Fibroblast of skin of left biceps (primary cell): ENCODE measurements at places on chromosomes 5 and 9.

- no peak for DNase-seq
These were observed 15.6 kb upstream of the DAB2 start for GRCh38 chr5:39440192-39440957.

DNA sequence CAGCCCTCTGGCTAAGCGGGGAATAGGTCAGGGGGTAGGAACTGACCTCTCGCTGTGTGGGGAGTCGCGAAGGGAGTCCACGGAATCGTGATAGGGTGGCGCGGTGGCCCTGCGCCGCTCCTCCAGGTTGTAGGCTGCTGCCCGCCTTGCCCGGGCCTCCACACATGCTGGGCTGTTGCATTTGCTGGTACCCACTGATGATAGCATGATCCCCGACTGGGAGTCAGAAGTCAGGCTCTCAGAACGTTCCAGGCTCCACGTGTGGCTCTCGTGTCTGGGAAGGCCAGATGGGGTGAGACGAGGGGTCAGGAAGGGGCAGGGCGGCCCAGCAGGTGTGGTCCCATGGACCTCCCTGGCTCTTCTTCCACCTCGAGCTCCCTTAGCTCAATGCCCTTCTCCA is 56.0 kb downstream of the PSD2 start:
- DNase-seq: no peak

DNA sequence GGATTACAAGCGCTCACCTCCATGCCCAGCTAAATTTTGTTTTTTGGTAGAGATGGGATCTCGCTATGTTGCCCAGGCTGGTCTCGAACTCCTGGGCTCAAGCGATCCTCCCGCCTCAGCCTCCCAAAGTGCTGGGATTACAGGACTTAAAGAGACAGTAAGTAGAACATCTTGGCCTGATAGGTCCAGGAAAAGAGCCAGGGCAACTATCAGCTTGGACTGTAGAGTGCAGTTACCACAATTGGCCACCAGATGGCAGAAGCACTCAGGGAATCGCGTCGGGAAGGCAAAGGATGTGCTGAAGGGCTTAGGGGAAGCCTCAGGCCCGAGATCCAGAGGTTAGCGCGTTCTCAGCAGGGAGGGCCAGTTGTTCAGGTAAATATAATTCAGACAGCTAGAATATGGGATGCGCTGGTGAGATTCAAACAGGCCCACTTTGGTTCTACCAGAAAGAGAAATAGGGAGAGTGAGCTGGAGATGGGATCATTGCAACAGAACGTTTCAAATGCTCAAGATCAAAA is 21.5 kb downstream of the C9orf57 start:
- DNase-seq: peak; percentile 34

DNA sequence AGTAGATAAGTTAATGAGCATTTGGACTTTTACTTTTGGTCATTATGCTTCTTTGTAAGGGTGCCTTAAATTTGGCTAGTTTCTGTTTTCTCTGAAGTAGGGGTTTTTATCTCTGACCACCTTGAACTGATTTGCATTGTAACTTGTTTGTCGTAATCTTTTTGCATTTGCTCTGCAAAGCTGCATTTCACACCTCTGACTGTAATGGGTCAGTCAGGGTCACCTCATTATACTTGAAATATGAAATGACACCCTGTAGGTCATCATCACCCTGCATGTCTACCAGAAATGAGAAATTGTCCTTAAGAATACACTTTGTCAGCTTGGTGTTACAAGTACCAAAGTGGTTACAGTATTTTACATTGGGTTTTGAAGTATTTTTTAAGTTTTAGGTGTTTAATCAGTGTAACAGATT is 74.0 kb downstream of the KCNN2 start:
- DNase-seq: no peak

DNA sequence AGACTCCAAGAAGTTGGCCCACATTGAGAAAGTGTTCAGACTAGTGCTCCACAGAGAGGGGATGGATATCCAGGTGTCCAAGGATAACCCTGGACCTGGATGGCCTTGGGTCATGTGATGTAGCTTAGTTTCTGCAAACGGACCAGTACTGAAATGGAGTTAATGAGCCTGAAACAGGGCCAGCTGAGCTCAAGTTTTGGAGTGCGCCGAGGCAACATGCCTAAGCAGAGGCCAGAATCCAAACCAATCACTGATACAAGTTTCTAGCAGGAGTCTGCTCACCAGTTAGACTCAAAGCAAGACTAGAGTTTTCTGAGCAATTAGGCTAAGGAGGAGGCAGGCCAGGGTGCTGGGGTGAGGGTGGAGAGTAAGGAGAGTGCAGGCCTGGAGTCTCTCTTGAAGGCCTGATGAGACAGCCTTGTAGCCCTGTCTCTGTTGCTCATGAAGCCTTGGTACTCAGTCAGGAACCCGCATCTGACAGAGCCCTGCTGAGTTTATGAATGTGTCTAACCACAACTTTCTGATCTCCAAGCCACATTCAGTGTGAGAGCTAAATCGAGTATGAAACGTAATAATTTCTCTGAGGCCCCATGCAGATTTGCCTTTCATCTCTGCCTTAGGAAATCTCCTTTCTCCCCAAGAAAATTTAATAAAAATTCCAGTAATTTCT is 68.9 kb upstream of the EQTN start:
- DNase-seq: peak; percentile 40

DNA sequence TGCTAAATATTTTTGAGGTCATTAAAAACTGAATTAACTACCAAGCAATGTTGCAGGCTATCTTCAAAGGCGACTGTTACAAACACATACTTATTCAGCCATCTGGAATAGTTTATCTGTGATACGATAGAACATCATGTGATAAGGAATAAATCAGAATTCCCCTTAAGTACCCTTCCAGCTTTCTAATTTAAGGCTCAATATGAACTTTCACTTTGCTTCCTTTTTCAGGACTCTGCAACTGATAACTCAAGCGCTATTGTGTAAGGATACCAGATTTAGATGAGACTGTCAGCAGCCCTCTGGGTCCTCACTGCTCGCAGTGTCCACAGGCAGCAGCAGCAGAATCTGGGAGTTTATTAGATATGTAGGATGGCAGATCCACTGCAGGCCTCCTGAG is 416.3 kb downstream of the SPATA31D1 start:
- DNase-seq: no peak

DNA sequence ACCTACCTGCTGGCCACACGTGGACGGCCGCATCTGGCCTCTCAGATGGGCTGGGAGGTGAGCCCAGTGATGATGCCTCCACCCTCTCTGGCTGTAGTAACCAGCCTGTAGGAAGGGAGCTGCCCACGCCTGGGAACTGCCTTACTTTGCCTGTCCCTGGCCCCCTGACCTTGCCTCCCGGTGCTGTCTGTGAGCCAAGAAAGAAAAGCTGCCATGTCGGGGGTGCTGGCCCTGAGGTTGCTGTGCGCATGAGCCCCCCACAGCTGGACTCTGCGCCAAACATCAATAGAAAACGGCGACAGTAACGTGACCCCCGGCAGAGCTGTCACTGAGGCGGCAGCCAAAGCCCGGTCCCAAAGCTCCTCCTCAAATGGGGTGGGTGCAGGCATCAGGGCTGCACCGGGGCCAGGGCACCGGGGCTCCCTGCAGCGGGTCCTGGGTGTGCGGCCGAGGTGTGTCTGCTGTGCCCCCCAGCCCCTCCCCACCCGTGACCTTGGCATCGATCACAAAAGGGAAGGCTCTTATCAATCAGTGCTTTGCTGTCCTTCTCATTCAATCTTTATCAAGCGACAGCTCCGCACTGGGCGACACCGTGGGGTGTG is 15.3 kb upstream of the SLC9A3 start:
- DNase-seq: no peak

DNA sequence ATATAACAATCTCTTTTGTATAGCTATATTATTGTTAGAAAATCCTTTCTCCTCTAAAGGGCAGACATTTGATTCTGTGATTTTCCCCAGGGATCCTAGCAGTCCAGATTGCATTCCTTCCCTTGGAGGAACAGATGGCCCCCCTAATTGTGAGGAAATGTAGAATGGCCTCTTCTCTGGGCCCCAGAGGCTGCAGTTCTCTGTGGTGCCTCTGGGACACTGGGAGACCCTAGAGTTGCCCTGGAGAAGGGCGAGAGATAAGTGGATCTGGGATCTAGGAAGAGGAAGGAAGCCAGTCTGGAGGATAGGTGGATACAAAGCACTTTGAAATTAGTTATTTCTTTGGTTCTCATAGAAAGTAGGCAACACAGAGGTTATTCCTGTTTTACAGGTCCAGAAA is 1.9 kb upstream of the HINT2 start:
- DNase-seq: no peak

- no peak for DNase-seq
These were observed 10.1 kb upstream of the FOXI1 start for GRCh38 chr5:170095646-170096045.

DNA sequence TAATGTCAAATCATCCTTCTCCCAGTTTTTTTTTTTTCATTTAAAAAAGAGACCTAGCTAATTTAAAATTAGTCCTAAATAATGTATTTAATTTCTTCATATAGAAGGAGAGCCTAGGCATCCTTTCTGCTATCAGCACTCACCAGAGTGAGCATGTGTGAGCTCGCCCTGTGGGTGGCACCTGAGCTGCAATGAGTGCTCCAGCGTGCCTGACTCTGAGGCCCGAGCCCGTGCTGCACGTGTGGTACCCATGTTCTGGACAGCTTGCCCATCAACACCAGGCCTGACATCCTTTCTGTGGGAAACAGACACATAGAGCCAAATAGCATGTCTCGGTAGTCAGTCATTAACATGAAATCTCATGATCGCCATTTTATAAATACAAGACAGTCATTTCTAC is 381.4 kb downstream of the DTWD2 start:
- DNase-seq: no peak

DNA sequence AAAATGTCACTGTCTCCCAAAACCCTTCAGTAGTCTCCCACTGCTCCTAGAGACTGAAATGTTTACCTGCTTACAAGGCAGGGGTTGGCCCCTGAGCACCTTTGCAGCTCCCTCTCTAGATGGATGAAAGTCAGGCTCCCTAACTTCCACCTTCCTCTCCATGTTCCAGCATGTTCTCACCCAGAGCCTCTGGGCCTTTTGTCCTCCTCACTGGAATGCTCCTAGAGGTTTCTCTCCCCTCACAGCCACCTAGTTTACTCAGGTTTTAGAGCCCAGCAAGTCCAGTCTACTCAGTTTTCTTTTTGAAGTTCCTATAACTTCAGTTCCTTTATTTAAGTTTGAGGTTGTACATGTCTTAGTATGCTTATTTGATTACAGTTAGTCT is 815 bp upstream of the URM1 start:
- no peak for DNase-seq

GRCh38 chr5:111261610-111262009 is 37.4 kb downstream of the CAMK4 start:
- no peak for DNase-seq

DNA sequence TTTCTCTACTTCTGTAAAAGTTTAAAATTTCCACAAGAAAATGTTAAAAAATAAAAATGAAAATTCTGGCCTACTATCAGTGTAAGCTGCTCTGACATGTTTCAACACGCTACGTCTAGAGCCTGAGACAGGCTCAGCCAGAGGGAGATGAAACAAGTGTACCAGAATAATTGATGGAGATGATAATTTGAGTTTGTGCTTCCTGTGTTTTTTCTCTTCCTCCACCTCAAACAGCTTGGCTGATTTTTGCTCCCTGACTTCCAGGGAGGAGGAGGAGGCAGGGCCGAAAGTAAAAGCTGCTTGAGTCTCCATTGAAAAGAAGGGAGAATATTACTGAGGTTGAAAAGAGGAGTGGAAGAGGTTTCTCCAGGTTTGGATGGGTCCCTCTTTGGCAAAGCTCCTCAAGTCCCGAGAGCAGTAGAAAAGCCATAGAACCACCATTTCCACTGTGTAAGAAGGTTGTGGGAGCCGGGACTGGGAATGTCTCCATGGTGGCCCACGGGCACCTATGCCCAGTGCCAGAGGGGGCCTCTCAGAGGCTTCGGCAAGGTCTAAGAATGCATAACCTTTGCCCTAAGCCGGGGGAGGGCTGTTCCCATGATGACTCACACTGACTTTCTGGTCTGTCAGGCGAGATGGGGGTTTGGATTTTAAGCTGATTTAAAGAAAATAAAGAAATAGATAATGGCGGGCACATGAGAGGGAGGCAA is 95.1 kb downstream of the HRH2 start:
- DNase-seq: no peak

GRCh38 chr9:98795295-98795955 is 930 bp downstream of the ANKS6 start:
- DNase-seq: no peak

- DNase-seq: no peak
These were observed 6.1 kb downstream of the GARIN3 start for GRCh38 chr5:157160001-157160400.

DNA sequence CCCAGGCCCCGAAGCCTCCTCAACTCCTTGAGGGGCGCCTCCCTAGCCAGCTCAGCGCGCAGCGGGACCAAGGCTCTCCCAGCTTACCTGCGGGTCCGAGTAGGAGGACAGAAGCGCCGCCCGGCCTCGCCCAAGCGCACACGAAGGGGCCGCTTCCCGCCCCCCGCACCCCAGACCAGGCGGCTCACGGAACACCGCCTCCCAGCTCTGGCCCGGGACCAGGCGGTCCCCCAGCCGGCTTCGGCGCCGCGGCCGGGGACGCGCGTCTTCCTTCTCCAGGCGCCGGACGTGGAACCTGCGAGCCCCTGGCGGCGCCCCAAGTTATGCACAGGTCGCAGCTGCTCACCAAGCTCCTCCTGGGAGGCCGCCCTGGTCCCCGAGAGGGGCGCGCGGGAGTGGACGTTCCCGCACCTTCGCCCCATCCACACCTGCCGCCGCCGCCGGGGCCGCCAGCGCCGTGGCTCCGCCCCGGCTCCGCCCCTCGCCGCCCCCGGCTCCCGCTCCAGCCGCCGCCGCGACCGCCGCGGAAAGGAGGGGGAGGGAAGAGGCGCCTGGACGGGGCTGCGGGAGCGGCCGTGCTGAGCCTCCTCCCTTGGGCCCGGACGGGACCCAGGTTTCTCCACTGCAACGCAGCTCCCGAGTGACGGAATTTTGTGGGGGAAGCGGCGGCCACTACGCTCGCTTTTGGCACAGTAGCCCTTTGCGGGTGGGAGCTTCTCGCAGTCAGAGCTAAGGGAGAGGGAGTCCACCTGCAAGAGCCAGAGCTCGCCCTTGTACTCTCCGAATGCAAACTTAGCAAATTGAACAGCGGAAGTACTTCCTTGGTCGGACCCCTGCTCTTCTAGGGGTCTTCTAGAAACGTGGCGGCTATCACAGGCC is 77.5 kb upstream of the IFNE start:
- no peak for DNase-seq

GRCh38 chr5:58545912-58546311 is 37.0 kb upstream of the RAB3C start:
- no peak for DNase-seq

DNA sequence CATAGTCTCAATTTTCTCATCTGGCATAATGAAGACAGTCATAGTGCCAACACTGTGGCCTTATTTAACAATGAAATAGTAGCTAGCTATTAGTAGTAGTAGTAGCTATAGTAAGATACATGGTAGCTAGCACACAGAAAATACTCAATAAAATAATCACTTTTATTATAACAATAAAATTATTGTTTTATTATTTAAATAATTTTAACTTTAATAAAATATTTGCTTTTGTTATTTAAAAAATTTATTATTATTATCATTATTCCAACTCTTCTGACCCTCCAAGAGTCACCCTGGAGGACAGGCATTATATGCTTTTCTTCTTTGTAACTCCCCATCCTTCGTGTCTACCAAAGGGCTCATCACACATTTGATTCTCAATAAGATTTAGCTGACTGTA is 252.1 kb downstream of the TRIM32 start:
- DNase-seq: no peak
